LNCaP clone FGC (cell line): ENCODE measurements at places on chromosomes 16 and 17.

- no peak for DNase-seq
Observed at GRCh38 chr17:65537845-65538674, 23.4 kb downstream of the AXIN2 start.

DNA sequence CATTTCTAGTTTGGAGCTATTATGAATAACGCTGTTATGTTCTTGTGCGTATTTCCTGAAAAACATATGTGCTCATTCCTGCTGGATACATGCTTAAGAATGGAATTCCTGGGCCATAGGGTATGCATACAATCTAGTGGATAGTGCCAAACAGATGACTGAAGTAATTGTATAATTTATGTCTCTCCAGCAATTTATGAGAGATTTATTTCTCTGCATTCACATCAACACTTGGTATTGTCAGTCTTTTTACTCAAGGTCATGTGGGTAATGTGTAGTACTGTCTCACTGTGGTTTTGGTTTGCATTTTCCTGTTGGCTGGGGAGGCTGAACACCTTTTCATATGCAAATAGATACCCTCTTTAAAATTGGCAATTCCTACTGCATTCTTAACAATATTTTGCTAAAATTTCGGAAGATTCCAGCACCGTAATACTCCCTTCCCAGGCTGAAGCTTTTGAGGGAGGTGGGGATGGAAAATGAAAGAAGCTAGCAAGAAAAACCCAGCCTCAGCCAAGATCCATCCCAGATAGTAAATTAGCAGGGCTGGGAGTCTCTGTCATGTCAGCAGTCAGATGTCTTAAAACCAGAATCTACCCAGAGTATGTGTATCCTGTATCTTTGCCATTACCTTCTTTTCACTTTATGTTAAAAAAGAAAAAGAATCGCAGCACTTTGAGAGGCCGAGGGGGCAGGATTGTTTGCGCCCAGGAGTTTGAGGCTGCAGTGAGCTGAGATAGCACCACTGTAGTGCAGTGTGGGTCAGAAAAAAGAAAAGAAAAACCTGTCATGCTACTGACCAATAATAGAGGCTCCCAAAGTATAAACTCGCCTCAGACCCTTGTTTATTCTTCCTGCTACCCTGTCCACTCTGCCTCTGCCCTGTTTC is 204.9 kb downstream of the LGALS9B start:
- no peak for DNase-seq

DNA sequence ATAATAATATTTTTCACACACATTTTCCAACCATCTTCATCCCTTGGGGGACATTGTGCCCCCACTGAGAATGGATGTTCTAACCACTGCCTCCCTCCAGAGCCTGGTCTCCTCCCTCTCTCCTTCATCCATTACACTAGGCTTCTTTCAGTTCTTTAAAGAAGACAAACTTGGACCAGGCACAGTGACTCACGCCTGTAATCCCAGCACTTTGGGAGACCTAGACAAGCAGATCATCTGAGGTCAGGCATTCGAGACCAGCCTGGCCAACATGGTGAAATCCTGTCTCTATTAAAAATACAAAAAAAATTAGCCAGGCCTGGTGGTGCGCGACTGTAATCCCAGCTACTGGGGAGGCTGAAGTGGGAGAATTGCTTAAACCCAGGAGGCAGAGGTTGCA is 6.5 kb downstream of the ALOX15 start:
- no peak for DNase-seq

DNA sequence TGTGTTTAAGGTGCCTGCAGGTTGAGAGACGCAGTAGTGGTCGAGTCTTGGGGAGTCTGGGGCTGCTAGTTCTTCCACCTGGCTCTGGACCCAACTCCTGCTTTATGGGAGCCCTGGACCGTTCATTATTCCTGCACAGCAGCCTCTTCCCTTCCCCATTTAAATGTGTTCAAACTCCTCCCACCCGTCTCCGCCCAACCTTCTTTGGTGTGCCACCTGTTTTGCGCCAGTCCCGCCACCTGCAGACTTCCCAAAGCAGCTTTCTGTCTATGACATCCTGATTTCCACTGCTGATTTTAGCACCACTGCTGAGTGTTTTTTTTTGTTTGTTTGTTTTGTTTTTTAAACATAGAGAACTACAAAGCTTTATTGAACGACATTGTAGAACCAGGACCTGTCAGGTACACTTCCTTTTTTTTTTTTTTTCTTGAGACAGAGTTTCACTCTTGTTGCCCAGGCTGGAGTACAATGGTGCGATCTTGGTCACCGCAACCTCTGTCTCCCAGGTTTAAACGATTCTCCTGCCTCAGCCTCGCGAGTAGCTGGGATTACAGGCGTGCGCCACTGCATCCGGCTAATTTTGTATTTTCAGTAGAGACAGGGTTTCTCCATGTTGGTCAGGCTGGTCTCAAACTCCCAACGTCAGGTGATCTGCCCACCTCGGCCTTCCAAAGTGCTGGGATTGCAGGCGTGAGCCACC is 12.8 kb downstream of the ADORA2B start:
- DNase-seq: no peak

DNA sequence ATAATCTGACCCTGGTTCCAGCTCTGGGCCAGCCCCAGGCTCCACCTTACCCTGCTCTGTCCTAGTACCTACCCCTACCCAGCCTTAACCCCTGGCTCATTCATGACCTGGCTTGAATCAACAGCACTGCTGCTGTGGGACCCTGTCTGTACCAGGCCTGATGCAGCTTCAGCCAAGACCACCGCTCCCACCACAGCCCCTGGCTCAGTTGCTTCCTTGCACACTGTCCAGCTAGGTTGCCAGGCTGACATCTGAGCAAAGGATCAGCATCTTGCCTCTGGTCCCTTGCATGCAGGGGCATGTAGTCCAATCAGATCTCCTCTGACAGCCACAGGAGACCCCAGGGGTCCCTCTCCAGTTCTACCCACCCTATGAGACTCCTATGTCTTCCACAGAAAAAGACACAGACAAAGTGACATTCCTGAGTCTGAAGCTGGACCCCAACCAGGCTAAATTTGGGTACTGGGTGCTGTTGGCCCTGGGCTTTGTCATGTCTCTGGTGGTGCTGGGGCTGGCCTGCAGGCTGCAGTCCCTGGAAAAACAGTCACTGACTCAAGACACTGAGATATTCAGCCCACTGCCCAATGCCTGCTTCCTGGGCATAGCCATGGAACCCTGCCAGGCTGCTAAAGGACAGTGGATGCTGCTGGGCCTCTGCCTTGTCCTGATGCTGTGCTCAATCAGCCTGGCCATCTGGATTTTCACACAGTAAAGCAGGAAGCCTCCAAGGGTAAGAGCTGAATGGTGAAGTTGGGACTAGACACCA is 3.9 kb upstream of the KCNH6 start:
- DNase-seq: no peak
